ENCODE measurements at places on chromosomes 4 and X.

- no peak for DNase-seq
Observed at GRCh38 chrX:31934015-31934414, 862.2 kb upstream of the FTHL17 start.

GRCh38 chr4:108216510-108216909 lies 47.8 kb upstream of the LEF1 start:
- DNase-seq: no peak

GRCh38 chr4:47744253-47744652 lies 93.6 kb downstream of the CORIN start:
- no peak for DNase-seq

GRCh38 chrX:18098763-18099162 lies 121.9 kb downstream of the BEND2 start:
- no peak for DNase-seq

GRCh38 chr4:96120206-96120605 lies 280.3 kb downstream of the PDHA2 start:
- DNase-seq: no peak

- no peak for DNase-seq
Observed at GRCh38 chr4:122512430-122512829, 55.9 kb upstream of the IL2 start.

GRCh38 chr4:10587697-10588096 lies 96.9 kb downstream of the CLNK start:
- DNase-seq: no peak

DNA sequence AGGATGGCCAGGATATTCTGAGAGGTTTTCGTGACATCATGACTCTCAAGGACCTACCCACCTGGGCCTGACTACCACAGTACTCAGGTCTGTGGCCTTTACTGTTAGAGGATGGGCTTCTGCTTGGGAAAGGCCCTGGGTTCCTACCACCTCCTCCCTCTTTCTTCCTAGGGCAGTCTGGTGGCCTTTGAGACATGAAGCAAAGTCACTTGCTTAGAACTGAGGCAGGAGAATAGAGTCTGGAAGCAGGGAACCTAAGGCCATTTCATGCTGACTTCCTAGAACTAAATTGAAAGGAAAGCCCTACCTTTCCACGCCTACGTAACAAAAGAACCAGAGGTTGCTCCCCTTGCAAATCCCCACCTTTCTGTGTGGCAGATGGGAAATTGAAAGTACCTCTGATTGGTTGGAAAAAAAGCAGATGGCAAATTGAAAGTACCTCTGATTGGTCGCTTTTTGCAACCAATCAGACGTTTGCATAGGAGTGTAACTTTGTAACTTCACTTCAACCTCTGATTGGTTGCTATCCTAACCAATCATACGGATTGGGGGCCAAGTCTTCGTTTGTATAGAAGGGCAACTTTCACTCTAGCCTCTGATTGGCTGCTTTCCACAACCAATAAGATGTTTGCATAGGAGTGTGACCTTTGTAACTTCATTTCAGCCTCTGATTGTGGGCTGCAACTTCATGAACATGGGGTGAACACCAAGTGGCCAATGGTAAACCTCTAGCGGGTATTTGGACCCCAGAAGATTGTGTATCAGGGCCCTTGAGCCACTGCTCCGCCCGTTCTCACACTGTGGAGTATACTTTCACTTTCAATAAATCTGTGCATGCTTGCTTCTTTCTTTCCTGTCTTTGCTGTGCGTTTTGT lies 9.9 kb upstream of the AKAP14 start:
- DNase-seq: no peak

DNA sequence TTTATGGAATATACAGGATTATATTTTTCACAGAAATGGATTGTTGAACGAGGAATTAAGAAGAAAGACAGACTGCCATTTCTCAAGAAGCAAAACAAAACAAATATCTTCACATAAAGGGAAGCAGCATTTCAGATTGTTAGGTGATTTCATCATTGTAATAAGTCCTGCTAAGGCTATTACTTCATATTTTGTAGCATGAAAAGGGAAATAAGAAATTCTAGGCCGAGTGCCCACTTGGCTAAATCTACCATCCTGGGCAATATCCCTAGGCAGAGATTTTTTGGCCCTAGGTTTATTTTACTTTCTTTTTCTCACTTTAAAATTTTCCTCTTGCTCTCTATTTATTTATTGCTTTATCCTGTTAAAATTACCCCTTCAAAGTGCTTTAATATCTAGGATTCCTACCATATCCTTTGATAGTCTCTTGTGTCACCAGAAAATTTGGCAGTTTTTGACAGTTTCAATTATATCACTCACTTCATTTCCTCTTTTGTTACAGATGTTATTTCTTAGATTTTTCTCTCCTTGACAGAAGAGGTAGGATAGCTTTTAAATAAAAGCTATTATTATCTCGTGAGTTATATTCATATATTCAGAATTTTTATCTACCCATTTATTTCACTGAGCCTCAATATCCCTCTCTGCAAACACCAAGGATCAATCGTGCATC lies 142.3 kb downstream of the PDGFC start:
- no peak for DNase-seq

- DNase-seq: no peak
Observed at GRCh38 chrX:66876776-66877175, 237.9 kb upstream of the EDA2R start.

- no peak for DNase-seq
Observed at GRCh38 chrX:14017399-14017798, 12.3 kb downstream of the GEMIN8 start.

DNA sequence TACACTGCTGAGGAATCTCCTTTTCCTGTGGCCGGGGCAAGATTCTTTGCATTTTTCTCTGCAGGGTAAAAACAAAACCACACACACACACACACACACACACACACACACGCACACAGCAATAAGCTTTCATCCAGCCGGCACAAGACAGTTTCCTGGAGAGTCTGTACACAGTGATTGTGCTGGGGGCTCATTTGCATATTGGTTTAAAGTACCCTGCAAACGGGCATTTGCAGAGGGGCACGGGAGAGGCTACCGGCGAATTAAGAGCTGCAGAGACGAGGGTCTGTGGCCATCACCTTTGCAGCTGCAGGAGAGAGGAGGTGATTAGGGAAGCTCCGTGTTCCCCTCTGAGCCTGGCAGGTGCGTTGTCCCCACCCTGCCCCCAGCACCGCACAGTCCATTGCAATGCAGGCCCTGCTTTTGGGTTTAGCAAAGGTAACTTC lies 219.9 kb downstream of the SHOX start:
- no peak for DNase-seq
